ENCODE measurements at places on chromosomes 2 and 18.

DNA sequence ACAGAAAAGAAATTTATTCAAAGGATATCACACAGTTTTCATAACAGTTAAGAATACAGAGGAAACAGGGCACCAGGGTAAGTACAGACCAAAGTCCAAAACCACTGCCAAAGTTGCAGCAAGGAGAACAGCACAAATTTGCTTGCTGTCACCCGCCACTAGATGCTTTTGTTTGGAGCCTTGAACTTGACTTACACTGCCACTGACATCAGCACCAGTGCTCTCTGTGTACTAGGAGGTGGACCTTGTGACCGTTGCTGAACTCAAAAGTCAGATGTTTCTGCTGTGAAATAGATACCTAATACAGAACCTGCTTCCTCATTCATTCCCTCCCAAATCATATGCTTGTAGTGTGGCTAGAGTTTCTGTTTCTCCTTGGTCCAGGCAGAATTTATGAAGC is 578.3 kb upstream of the TMEFF2 start:
- DNase-seq, result no peak

- DNase-seq, result no peak
Observed at GRCh38 chr2:116095636-116096035, 1653.2 kb downstream of the DPP10 start.

GRCh38 chr2:182716650-182716979 is 558 bp downstream of the DNAJC10 start:
- no peak for DNase-seq

DNA sequence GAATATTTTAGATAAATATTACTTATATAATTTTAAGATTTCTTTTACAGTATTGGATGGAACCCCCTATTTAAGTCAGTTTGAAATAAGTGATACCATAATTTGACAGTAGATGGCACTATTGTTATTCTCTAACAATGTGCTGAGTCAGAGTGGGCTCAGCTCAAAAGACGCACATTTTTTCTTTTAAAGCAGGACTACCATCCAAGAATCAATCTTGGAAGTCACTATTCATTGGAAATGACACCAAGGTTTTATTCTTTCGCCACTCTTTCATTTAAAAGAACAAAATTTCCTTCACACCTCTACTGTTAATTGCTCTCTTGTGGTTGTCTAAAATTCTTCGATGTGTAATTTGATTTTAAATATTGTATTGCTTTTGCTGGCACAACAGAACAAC is 32.6 kb upstream of the SPAG16 start:
- no peak for DNase-seq

DNA sequence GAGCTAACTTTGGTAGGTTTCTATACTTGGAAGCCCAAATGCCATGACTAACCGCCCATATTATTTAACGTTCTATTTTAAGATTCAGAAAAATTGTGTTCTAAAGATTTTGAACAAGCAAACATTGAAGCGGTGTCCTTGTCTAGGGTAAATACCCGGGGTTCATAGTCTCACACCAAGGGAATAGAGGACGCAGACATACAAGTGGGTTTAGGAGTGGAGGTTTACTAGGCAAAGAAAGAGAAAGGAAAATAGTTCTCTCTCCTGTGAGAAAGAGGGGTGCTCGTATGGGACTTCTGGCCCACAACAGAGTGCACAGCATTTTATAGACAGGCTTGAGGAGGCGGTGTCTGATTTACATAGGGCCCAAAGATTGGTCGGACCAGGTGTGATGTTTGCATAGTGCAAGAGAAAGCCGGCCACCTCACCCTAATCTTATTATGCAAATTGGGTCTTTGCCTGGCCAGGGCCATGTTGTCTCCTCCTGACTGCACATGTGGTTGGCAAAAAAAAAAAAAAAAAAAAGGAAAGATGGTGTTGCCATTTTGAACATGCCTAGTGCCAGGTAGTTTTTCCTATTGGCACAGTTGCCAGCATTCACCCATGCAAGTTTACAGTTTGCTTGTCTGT is 1062.6 kb downstream of the LRP1B start:
- no peak for DNase-seq

Data from NCI-H187 treated with DMSO at 0.1 percent for 48 hours (cell line).